SW480 (cell line): ENCODE measurements at places on chromosomes 2 and 18.

- DNase-seq: no peak
These were observed 11.1 kb downstream of the ATG16L1 start for GRCh38 chr2:233262562-233262961.

- no peak for DNase-seq
These were observed 136.1 kb downstream of the GCA start for GRCh38 chr2:162480067-162480466.

- DNase-seq: no peak
These were observed 19.7 kb upstream of the TMEM17 start for GRCh38 chr2:62525549-62526269.

DNA sequence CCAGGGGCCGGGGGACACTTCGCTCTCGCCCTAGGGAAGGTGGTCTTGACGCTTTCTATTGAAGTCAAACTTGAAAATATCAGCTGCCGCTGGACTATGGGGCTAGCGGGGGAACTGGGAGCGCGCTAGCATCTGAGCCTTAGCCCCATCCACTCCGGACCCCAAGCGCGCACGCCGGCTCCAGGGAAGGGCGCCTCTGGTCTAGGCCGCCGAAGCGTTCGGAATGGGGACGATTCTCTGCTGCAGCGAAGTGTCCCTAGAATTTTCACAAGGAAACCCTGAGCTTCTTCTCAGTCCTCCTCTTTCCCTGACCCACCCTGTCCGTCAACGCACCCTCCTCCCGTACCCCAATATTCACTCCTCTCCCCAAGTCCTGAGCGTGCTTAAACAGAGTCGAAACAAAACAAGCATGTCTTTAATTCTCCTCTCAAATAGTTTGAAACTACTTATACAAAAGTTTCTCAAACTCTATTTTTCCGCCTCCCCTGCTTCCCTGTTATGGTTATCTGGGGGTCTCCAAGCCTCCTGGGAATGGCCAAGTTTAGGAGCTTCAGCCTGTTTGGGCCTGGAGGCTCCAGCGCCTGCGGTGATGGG, 5.0 kb downstream of the RAX start:
- DNase-seq: no peak

DNA sequence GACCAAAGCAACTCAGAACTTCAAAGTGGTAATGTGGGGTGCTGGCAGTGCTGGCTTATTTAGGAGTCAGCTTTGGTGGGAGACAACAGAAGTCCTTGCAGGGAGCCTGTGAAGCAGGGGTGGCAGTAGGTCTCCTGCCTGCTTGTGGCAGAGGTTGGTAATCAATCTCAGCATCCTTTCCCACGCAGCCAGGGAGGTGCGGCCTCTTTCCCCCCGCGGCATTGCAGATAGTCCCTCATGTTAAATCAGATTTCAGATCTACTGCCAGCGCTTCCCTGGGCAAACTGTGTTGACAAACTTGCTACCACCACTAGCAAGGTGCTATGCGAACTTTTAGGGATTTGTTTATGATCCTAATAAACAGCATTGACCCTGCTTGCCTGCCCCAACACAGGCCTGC, 77.9 kb upstream of the MCFD2 start:
- no peak for DNase-seq

DNA sequence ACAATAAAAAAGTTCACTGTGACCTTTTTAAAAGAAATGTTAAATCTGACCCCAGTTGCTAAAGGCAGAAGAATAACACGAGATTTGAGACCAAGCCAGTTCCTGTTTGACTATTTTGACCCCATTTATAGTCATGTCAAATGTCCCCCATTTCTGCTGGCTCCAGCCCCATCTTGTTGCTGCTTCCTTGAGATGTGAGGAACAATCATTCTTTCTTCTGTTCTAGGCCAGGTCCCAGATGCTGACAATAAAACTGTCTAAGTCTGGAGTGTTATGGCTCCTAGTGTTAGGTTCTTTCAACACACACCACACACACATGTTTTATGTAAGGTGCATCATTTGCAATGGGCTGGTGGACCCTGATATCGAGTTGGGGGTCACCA, 92.0 kb upstream of the CYP1B1 start:
- no peak for DNase-seq

DNA sequence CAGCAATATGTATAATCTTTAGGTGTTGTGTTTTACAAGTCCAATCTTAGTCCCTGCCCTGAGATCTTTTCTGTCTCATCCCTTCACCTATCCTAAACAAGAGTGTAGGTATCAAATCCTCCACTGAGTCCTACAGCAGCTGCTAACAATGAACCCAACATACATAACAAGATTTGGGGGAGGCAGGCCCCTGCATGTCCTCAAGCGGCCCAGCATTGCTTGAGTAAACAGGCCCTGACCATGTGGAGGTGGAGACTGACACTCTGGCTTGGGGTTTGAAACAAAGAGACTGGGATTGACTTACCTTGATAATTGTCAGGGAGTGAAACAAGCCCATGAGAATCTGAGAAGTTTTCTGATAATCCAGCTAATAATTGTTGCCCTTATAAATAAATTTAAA, 213.4 kb downstream of the STK39 start:
- no peak for DNase-seq

DNA sequence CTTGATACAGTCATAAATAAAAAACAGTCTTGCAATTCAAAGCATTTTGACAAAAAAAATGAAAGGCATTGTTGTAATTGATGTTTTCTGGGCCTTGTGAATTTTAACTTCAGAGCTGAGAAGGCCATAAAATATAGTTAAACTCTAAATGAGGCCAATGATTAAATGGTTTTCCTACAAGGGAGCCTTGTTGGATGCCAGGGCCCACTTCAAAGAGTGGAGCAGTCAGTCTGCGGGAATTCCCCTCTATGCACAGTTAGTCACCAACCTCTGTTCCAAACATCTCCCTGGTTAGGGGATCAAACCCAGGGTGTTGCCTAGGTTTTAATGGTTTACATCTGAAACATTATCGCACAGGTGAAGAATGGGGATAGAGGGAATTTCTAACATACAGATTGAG, 143.4 kb downstream of the NCKAP5 start:
- DNase-seq: peak; percentile 74

- no peak for DNase-seq
These were observed 159.4 kb downstream of the AGPS start for GRCh38 chr2:177551989-177552421.

DNA sequence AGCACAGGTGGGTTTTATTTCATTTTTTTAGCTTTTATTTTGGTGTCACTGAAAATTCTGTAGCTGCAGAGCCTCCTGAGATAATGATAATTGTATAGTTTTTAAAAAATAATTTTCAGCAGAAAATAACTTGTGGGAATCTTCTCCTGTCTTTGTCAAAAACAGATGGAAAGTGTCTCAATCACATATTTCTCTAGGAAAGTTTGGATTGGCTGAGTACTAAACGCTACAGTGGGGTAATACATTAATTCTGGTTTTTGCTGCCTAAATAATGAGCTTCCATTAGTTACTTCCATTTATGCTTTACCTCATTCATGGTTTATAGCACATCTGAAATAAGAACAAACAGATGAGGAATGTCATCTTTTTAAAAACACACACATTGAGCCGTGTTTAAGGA, 2.2 kb downstream of the TWIST2 start:
- DNase-seq: no peak
